ENCODE measurements at places on chromosomes 5 and 9.

DNA sequence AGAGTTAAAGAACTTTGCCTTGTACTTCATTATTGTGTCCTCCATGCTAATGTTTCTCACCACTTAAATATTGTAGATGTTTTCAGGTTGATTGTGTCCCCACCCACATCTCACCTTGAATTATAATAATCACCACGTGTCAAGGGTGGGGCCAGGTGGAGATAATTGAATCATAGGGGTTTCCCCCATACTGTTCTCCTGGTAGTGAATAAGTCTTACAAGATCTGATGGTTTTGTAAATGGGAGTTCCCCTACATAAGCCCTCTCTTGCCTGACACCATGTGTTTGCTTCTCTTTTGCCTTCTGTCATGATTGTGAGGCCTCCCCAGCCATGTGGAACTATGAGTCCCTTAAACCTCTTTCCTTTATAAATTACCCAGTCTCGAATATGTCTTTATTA, 248.3 kb downstream of the FBXL7 start:
- DNase-seq: no peak

- no peak for DNase-seq
Observed at GRCh38 chr9:19748278-19749126, 40.3 kb downstream of the SLC24A2 start.

DNA sequence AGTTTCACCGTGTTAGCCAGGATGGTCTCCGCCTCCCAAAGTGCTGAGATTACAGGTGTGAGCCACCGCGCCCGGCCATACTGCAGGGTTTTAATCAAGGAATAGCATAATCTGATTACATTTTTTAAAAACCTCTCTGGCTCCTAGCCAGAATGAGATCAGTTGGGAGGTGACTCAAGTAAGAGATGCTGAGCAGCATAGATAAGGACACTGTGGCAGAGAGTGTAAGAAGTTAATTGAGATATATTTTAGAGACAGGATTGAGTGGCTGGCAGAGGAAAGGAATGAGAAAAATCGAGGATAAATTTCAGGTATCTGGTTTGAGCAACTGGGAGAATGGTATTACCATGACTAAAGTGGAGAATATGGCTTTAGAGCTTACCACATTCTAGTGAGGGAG, 7.3 kb upstream of the RIGI start:
- DNase-seq: no peak

GRCh38 chr9:27349698-27350080, 52.7 kb upstream of the EQTN start:
- no peak for DNase-seq

DNA sequence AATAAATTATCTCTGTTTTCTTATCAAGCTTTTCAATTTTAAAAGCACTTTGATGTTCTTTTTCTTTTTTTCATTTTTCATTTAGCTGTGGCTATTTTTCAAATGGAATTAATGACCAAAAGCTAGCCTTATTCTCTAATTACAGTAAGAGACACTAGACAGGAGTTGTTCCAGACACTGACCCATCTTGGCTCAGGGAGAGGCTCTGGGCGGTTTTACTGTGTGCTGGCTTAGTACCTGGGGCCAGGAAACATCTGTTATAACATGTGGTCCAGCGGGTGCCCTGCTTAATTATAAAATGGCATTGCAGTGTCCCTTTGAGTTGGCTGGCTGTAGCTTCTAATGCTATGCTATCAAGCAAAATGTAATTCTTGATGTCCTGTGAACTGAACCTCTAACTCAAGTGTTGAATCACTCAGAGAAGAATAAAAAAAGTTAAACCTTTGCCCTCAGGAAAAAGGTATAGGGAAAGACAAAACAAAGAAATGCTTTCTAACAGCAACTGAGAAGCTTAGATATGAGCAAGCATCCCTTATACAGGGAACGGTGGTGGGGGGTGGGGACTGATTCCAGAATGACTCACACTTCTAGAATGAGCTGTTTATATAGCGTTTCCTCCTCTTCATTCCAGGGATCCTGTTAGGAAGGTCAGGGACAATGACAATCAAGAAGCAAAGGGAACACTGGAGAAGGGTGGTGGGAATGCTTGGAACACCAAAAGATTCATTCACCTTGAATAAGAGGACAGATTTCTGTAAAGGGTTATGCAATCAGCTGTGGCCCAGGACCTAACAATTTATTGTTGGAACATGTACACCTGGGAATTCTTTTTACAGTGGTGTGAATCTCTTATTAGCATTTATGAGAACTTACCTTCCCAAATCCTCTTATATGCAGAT, 58.7 kb upstream of the NFIB start:
- peak; percentile 60 for DNase-seq

GRCh38 chr5:154395407-154396106, 50.2 kb upstream of the SAP30L start:
- peak; percentile 44 for DNase-seq

DNA sequence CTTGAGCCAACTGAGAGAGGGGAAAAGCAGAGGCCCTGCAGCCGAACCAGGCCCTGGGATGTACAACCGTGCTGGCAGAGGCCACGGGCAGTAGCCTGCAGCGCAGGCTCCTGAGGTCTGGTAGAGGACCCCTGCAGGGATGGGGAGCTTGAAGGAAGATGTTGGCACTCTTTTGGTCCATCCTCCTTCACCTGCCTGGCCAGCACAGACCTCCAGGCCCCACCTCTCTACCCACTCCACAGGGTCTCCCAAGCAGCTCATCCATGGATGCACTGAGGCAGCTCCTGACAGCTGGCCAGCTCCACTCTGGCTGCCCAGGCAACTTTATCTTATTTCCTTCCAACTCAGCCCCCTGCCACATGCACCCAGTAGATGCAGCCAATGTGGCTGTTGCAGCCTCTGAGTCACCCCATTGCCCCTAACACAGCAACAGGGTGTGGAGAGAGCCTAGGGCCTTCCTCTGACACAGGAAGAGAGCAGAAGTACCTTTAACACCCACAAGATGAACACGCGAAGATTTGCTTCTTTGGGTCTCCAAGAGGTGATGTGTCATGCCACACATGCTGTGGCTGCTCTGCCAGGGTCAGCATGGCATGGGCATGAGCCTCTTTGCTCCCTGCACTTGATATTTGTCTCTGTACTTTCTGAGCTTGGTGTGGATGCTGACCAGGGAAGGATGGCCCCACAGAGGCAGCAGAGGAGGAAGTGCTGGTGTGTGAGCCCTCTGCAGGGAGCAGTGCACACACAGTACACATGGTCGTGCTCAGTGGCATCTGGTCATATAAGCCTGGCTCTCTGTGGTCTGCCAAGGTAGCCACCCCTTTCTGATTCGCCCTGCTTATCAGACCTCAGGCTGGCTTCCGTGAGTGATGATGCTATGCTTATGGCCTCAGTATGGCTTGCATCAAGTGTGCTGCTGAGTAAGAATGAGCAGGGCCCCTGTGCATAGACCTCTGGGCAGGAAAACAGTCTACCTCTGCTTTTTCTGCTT, 117.2 kb downstream of the NRG2 start:
- DNase-seq: no peak

- no peak for DNase-seq
Observed at GRCh38 chr9:94950579-94951323, 224.3 kb downstream of the AOPEP start.
